T-helper 2 cell (primary cell): ENCODE measurements at places on chromosomes 16 and 17.

- DNase-seq, result no peak
Observed at GRCh38 chr16:23059433-23059832, 89.8 kb downstream of the USP31 start.

DNA sequence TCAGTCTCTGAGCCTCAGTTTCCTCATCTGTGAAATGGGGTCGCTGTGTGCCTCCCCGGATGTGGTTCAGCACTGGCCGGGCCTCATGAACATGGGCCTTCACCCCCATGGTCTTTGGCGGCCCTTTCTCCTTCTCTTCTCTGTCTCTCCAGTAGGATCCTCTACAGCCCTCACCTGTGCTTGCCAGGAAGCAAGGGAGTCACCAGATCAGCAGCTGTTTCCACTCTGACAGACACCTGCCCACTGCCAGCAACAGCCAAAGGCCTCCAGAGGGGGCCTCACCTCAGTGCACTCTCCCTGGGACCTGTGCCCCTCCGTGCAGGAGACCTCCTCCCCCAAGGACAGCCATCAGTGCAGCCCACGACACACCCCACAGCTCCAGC lies 89.4 kb downstream of the C16orf78 start:
- peak; percentile 11 for DNase-seq

GRCh38 chr17:81199482-81199830 lies 23.3 kb downstream of the CEP131 start:
- DNase-seq, result no peak

GRCh38 chr16:11149011-11149616 lies 106.9 kb downstream of the SOCS1 start:
- no peak for DNase-seq

GRCh38 chr16:11913425-11914079 lies 2.2 kb downstream of the GSPT1 start:
- peak; percentile 41 for DNase-seq

DNA sequence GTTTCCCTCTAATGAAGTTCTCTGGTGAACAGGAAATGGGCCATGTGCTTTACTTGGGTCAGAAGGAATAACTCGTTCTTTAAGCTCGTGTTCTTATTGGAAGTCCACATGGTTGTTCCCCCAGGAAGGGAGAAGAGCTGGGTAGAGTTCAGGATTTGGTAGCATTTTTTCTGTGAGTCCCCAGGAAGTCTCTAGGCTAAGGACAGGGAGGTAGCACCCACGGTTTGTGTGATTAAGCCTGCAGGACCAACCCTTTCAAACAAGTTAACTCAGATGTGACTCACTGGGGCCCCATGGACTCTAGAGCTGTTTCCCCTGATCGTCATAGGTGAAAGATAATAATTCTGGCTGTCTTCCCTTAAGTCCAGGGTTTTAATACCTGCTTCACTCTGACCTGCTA lies 16.4 kb downstream of the SAP30BP start:
- no peak for DNase-seq

DNA sequence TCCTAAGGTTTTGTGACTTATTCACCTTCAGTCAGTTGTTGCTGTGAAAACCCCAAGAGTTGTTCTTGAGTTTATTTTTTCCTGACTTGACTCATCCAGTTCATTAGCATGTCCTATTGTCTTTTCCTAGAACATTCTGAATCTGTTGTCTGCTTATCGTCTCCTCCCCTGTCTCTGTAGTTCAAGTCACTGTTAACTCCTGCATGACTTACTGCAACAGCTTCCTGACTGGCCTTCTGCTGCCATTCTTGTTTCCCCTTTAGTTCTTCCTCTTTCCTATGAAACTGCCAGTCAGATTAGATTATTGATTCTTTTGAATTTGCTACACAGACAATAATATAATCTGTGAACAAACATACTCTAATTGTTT lies 161.5 kb downstream of the FTO start:
- no peak for DNase-seq

DNA sequence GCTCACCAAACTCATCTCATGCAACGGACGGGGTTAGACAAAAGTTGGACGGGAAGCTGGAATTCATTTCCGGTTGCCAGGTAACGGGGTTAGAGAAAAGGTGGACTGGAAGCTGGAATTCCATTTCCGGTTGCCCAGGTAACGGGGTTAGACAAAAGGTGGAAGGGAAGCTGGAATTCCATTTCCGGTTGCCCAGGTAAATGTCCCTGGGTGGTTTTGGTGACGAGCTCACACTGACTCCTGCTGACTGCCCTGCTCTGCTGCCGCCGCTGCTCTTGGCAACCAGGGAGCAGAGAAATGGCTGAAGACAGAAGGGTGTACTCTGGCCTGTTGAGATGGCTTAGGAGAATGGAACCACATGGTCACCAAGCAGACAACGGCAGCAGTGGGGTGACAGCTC lies 170.3 kb upstream of the RPH3AL start:
- DNase-seq, result no peak

DNA sequence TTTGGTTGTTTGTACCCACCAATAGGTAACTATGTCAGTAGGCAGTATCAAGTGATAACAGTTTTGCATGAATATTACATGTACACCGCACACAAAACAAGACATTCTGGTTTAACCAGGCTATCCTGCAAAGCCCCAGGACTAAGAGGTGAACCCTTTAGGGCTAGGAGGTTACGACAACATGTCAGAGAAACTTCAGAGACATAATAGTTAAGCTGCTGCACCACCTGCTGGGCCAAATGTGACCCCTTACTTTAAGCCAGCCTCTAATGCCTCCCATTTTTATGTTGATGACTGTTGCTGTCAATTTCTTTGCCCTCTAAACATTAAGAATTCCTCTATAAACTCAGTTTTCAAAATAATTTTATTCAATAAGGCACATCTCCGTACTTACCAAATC lies 15.4 kb downstream of the SRP68 start:
- no peak for DNase-seq

- no peak for DNase-seq
Observed at GRCh38 chr17:57108671-57109392, 23.8 kb downstream of the AKAP1 start.

- no peak for DNase-seq
Observed at GRCh38 chr17:72438783-72439182, 318.0 kb downstream of the SOX9 start.

DNA sequence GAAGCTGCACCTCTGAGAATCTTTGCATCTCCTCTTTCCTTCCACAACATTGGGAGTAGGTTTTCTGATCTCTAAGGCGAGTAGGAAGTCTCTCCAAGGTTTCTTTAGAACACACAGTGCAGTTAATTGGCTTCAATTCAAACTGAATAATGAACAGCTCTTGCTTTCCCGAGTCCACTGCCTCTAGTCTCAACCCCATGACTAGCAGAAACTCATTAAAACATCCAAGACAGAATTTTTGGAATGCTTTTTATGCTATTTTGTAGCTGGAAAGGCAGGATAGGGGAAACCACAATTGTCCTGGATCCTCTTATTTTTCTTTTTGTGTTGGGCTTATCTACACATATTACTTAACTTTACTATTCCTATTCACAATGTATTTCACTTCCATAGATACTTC lies 206.6 kb downstream of the CDH8 start:
- DNase-seq, result no peak

GRCh38 chr16:46801428-46802049 lies 29.4 kb downstream of the C16orf87 start:
- no peak for DNase-seq

GRCh38 chr16:85628645-85629044 lies 15.5 kb downstream of the GSE1 start:
- no peak for DNase-seq

GRCh38 chr16:844638-845350 lies 44.3 kb upstream of the GNG13 start:
- DNase-seq, result no peak

DNA sequence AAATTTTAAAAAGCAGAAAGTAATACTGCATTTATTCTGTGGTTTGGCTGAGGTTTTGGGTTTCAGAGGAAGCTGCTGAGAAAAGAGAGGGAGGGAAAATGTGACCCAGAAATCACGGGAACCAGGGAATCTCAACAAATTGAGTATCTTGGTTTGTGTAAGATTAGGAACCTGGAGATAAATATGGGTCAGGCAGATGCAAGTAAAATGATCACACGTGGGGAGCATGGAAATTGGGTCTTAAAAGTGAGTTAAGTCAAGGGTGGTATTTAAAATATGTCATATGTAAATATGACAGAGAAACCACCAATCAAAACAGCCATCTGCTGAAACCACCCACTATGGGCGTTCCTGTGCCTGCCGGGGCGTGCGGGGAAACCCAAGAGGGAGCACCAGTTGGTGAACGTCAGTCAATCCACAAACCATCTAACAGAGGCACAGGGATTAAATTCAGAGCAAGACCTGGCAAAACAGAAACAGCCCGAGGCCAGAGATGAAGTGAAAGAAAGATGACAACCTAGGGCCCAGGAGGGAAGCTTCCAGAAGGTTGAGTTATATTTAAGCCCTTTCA lies 33.4 kb downstream of the CDH13 start:
- DNase-seq, result peak; percentile 17

DNA sequence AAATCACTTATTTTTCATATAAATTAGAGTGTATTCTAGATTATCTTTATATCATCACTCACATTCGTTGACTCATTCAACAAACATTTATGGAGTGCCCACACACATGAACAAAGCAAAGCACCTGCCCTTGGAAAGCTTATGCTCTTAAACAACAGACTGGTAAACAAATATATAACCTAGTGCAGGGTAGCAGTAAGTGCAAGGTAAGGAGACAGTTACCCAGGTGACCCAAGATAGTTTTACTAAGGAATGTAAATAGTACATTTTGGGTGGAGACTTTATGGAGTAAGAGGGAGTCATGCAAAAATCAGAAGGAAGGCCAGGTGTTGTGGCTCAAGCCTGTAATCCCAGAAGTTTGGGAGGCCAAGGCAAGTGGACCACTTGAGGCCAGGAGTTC lies 40.4 kb upstream of the HELZ start:
- DNase-seq, result no peak

DNA sequence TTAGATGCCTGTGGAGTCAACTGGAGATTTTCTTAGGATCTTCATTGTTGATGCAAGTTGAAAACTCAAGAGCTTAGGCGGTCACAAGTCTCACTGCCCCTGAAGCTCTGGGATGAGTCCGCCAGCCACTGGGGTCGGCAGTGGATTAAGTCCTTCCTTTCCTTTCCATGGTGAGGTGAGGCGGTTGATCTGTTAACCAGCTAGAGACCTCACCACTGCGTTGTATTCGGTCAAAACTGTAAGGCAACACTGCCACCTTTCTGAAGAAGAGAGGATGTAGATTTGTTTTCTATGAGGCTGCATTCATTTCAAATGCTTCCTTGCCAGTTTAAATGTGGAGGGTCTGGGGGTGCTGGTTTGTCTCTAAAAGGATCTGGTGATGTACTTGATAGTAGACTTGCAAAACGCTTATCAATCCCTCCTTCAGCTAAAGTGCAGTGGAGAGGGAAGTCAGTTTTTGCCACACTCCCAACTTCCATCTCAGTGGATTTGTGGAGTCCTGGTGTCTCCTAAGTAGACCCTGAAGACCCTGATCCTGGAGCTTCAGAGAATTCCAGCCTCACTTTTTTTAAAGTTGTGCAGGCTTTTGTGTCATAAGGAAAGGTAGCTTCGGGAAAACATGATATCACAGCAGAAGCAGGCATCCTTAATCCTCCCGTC lies 1.7 kb downstream of the MYOCD start:
- DNase-seq, result no peak

DNA sequence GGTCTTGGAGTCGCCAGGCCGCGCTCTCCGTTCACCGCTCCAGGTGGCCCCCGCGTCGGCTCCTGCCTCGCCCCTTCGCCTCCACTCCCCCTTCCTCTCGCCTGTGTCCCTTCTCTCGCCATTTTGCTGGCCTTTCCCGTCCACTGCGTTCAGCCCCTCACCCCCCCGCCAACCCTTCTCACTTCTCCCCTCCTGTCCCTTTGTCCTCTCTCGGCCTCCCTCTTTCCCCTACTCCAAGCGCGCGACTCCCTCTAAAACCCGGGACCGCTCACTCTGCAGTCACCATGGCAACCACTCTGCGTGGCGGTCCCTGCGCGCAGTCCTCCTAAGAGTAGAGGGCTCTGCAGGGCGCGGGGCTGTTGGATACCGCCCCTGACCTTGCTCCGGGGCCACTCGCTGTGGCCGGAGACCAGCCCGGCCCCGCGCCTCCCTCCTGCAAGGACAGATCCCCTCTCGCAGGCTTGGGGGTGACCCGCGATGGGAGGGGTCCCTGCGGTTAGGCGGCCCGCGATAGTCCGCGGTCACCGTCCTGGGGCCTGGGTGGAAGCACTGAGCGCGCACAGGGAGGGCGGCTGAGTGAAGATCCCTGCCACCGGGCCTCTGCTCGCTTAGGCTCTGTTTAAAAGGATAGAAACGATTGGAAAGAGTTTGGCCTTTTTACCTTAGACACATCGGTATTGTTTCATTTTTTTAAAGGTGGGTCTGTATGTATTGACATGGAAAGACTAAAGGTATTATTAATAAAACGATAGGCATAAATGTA lies 454 bp downstream of the CCDC40 start:
- DNase-seq, result peak; percentile 27

DNA sequence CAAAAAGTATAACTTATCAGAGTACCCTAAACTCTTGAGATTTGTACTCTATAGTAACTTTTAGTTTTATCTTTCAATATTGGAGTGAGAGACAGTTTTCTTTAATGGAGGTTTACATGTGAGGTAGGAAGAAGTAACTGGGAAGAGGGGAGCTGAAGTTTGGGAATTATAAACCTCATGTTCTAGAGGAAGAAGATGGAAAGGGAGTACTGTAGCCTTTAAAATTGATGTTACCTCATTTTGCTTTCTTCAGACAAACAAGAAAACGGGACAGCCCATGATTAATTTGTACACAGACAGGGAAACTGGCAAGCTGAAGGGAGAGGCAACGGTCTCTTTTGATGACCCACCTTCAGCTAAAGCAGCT lies 9.5 kb downstream of the FUS start:
- no peak for DNase-seq

GRCh38 chr16:87854053-87854906 lies 15.0 kb downstream of the SLC7A5 start:
- no peak for DNase-seq

GRCh38 chr17:12637015-12637414 lies 28.7 kb upstream of the MYOCD start:
- DNase-seq, result no peak

DNA sequence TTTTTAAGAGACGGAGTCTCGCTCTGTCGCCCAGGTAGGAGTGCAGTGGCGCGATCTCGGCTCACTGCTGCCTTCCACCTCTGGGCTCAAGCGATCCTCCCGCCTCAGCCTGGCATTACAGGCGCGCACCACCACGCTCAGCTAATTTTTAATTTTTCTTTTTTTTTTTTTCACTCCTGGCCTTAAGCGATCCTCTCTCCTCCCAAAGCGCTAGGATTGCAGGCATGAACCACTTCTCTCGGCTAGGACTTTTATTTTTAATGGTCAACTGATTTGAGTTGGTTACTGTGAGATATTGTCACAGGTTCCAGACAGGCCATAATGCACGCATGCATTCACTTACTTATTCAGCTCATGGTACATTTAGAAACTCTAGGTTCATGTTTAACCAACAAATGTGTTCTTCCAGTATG lies 888 bp downstream of the PIGW start:
- DNase-seq, result no peak

- no peak for DNase-seq
Observed at GRCh38 chr17:2253768-2254406, 49.7 kb downstream of the SMG6 start.

- no peak for DNase-seq
Observed at GRCh38 chr17:45364531-45365390, 47.9 kb upstream of the MAP3K14 start.

- DNase-seq, result no peak
Observed at GRCh38 chr16:27363797-27364196, 38.2 kb upstream of the IL21R start.

- no peak for DNase-seq
Observed at GRCh38 chr17:30570191-30570590, 93.0 kb downstream of the GOSR1 start.
